ENCODE measurements at places on chromosomes 16 and 17.

DNA sequence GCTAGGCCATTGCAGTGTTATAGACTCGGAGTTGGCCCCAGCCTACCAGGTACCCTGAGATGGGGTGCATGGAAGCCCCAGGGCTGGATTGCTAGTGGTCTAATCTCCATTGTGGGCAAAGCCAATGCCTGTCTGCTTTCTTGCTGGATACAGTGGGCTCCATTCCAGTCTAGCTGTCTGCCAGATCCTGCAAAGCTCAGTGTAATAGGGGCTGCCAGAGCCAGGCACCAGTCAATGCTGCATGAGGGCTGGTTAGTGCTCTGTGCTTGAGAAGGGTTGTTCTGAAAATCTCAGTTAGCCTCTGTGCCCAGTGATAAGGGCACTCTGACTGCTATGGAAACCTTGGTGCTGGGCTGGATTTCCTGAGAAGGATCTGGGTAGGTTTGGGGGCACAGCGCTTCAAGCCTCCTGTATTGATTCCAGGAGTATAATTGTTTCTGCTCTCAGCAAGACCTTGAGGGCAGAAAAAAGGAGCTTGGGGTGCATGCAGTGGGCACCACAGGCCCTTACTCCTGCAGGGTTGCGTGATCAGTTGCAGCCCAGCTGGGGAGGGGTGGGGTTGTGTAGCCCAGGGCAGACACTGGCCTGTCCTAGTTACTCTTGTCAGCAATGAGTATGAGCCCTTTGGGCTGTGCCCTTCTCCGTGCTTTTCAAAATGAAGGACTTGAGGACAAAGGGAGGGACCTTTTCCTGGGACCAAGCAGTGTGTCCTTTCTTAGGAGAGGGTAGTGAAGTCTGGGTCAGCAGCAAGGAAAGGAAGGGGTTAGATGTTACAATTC, 19.0 kb downstream of the SMPD3 start:
- DNase-seq = no peak

GRCh38 chr16:57763285-57764005, 27.9 kb downstream of the KATNB1 start:
- no peak for DNase-seq

DNA sequence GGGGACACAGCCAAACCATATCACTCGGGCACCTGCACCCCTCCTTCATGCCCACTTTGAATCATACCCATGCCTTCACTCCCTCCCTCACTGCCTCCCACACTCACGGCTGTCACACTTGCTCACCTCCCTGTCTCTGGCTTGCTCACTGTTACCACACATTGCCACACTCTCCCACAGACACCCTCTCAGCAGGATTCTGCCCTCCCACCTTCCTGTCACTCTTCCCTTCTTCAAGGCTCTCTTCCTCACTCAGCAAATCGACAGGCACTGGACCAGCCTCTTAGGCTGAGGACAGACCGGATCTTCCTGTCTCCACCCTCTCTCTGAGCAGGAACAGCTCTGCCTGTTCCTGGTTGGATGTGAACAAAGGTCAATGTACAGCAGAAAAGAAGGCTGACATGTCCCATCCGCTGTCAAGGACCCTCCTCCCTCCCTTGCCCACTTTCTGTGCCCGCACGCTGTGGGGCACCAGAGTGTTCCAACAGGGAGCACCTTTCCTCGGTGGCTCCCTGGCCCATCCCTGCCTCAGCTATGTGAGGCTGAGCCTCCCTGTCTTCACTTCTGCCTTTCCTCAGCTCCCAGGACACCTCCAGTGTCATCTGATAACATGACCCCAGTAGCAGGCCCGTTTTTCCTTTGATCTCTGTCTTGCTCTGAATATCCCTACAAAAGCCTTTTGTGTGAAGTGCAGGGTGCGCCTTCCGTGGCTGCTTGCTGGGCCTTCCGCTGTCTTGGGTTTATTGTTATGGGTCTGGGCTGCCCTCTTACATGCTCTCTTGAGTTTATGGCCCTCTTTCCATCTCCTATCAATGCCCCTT, 47.0 kb downstream of the CCDC182 start:
- no peak for DNase-seq

DNA sequence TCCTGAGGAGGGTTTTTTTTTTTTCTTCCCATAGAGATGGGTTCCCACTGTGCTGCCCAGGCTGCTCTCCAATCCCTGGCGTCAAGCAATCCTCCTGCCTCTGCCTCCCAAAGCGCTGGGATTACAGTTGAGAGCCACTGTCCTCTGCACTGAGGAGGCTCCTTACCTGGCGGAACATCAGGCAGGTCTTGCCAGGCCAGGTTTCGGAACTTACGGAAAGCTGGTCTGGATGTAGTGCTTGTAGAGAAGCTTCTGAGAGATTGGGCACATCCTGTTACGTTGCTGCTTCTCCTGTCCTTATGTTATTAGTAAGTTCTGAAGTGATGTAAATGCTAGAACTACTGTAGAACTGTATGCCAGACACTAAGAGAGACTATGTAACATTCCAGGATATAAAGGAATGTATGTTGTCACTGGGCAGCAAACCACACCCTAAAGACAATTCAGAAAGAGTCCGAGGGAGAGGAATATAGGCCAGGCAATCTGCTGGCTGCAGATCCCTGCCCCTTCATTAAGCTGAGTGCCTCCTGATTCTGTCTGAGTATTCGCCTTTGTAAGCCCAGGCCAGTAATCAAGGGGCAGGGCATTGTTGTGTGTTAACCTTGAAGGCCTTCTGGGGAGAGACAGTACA, 21.1 kb downstream of the ETV4 start:
- DNase-seq = no peak

- no peak for DNase-seq
Measured at GRCh38 chr17:81500047-81500446, 12.6 kb downstream of the ACTG1 start.

GRCh38 chr17:45021607-45022287, 29.7 kb downstream of the DCAKD start:
- DNase-seq = no peak

DNA sequence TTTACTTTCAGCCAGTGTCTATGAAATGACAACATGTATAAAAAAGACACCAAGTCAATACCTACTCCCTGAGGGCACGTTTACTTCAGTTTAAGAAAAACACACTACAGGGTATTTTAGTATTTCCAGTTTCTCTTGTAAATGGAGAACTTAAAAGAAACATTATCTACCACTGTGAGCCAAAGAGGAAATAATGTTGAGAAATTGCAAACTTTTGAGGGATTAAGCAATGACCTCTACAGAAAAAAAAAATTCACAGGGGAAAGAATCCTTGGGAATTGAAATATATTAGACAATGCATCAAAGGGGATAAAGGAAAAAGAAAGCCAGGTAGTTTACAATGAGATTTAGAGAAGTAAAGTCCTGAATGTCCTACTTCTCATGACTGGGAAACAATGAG, 126.0 kb downstream of the KCNJ2 start:
- no peak for DNase-seq

DNA sequence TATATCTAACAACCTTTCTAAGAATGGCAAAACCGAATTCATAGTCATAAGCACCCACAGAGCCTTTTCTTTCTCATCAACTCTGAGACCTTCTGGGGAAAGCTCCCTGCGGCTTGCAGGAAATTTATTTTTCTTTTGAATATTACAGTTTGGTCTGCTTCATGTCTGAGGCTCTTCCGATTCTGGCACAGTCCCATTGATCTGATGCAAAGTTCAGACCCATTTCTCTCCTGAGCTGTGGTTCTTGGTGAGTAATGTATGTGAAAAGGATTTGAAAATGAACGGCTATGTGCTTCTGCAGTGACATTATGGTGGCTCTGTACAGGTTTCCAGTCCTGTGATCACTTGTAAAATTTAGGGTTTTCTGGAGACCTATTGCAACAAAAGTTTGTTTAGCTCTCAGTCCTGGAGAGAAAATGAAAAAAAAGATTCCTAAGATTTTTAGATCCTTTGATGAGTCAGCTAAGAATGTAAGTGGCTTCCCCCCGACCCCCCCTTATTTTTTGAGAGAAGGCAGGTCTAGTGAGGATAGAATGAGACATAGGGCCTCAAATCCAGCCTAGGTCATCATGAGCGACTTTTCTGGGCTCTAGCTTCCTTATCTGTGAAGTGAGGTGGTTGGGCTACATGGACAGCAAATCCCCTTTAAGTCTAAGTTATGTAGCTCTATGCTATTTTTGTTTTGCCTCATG, 4.6 kb downstream of the GAN start:
- DNase-seq = no peak

DNA sequence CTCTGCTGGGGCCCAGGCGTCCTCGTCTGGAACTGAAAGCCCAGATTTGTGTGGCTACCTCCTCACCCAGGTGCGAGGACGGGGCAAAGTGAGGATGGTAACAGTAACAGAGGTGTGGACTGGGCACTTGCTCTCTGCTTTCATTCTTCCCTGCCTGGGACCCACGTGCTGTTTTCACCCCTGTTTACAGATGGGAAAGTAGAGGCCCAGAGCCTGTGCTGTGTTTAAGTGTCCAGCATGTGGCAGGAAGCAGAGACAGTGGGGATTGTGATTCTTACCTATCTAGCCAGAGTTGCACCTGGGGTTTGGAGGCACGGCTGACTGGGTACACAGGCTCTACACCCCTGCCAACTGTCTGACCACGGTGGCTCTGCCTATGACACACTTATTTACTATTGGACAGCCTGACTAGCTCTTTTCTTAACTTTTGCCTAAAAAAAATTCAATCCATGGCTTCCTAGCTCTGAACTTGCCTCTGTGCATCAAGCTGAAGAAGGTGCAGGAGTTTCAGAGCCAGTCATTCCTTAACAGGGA, 155.4 kb downstream of the CLEC16A start:
- no peak for DNase-seq

DNA sequence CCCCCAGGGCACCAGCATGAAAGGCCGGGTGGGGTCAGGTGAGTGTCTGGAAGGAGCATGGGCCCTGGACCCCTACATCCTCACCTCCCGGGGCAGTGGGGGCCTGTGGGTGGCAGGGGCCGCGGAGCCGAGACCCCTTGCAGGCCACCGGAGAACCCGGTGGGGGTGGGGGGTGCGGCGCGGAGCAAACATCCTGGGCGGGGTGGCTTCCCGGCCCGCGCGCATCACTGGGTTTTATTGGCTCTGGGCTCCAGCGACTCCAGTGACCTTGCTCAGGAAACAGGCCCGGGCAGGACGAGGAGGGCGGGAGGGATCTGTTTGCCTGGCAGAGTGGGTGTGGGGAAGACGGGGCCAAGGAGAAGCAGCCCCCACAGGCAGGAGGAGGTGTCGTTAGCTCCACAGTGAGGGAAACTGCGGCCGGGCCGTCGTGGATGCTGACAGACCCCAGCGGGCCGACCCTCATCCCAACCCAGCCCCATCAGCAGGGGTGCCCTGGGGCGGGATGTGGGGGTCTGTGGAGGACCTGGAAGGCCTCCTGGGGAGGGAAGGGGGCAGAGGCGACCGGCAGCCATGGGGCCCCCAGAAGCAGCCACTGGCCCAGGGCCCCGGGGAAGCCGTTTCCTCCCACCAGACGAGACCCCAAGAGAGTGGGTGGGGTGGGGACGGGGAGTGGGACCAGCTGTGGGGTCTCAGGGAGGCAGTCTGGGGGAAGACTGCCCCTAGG, 10.6 kb downstream of the SSTR5 start:
- no peak for DNase-seq

DNA sequence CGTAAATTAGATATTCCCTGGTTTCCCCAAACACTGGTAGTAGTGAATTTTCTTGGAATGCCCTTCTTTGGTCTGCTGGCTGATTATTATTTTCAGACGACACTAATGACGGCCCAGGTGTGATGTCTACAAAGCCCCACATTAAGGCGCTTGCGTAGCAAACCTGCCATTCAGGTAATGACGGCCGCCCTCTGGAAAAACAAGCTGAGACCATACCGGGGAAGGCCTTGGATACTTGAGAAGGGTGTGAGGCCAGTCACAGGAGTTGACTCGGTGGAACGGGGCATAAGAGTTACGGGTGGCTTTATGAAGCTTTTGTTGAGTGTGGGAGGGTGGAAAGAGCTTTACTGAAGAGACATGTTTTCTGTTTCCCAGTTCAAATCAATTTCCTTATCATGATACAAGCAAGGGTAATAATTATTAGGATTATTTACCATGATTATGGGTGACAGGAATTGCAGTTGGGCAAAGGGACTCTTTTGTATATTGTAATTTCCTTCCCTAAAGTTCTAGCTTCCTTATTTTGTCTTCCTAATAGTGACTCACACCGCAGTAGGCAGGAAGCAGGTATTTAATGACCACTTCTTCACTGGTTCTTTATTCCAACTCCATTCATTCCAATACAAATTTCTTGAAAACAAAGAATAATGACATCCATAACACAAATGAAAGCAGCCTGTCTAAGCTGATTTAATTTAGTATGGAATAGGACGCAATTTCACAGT, 24.8 kb downstream of the KRT23 start:
- no peak for DNase-seq

DNA sequence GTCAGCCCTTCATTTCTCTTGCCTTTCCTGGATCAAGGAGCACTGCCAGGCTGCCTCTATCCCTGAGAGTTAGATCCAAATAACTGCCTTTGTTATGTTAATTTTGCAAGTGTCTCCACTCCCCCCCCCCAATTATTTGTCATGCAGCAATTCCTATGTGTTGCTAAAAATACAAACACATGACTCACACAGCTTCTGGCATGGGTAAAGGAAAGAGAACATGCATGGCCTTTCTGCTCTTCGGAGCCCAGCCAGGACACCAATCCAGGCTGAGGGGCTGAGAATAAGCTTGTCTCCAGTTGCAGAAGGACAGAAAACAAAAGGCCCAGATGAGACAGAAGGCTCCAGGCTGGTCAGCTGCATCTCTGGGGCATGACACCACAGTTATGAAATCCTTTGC, 148.0 kb upstream of the TNRC6C start:
- no peak for DNase-seq

- no peak for DNase-seq
Measured at GRCh38 chr17:65434251-65434650, 127.2 kb downstream of the AXIN2 start.

DNA sequence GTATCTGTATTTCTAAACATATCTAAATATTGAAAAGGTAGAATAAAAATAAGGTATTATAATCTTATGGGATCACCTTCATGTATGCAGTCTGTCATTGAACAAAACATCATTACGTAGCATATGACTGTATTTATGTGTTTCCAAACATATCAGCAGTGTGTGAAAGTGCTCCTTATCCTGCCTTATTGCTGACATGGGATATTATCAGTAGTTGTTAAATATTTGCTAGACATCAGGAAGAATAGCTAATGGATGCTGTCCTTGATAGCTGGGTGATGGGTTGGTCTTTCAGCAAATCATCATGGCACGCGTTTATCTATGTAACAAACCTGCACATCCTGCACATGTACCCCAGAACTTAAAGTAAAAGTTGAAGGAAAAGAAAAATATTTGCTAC, 59.1 kb upstream of the FAM20A start:
- no peak for DNase-seq

Measured in cortex of kidney (tissue), 1 donor.